Pons (tissue), 1 donor: ENCODE measurements at places on chromosomes 11 and 22.

- no peak for DNase-seq
Observed at GRCh38 chr22:32957200-32957803, 100.9 kb downstream of the SYN3 start.

DNA sequence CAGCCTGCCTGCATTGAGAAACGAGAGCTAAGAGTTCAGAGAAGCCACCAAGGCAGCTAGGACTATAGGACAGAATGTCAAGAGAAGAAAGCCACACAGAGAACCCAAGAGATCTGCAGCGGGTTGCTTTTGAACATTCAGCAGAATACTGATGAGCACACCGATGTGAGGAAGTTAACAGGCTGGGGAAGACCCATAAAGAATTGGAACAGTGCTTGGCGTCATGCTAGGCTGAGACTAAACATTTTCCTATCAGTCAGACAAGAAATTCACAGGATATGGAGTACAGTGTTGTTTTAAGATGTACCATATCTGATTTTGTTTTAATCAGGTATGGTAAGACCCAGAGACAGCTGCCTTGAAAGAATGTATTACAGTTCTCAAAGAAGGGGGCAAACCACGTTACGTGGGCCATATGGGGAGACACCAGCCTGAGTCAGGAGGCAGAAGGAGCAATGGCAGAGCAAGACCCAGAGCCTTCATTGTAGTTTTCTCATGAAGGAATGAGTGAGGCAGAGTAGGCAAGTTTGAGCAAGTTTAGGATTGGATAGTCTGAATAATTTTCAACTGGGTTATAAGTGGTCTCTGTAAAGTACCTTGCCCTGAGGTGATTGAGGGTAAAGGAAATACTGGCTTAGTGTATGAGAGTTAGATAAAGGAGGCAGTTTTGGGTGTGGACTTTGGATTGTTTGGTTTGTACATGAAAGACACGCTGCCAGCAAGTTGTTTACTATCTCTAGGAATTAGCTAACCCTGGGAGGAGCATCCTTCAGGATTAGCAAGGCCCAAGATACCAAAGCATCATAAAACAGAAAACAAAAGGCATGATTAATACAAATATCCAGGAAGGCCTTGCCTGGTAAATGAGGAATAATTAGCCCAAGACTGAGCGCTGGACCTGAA is 14.3 kb downstream of the LRRC75B start:
- DNase-seq = no peak

- no peak for DNase-seq
Observed at GRCh38 chr11:3637201-3637600, 4.6 kb downstream of the ART5 start.

GRCh38 chr11:79720115-79720514 is 279.3 kb upstream of the TENM4 start:
- no peak for DNase-seq

- no peak for DNase-seq
Observed at GRCh38 chr11:46914910-46915309, 3.4 kb downstream of the LRP4 start.

GRCh38 chr22:26122920-26123468 is 46.3 kb upstream of the SEZ6L start:
- DNase-seq = no peak

DNA sequence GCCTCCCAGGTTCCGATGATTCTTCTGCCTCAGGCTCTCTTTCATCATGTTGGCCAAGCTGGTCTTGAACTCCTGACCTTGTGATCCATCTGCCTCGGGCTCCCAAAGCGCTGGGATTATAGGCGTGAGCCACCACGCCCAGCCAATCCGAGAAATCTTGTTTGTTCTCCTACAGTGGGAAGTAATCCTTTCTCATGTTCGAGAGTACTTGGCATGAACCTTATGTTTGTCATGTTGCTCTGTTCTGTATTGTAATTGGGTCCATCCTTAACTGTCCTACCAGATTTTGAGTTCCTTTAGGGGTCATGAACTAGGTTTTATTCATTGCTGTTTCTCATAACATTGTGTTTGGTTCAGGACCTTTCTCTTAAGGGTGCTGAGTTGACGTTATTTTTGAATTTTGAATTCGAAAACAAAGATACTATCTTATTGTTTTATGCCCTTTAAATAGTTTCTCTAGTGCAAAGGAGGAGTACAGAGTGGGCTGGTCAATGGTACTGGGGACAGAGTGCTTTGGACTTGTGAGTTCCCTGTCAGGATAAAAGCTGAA is 113.4 kb upstream of the RRM1 start:
- DNase-seq = no peak

- no peak for DNase-seq
Observed at GRCh38 chr11:69213316-69213715, 57.6 kb downstream of the SMIM38 start.

DNA sequence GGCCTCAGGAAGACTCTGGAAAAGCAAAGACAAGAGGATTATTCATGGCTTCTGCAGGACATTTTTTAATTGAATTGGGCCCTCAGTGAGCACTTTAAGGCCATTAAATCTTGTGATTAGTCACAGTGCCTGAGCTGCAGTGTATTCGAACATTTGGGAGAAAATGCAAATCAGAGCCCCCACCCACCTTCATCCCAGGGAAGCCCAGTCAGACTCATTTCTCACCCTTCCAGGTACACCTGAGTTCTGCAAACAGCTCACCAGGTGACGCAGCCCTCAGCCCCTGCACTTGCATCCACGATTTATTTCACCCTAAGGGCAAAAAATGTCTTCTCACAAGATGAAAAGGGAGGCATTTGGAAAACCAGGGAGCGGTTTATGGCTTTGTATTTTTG is 128.7 kb downstream of the MPPED1 start:
- DNase-seq = no peak

- no peak for DNase-seq
Observed at GRCh38 chr22:35349368-35349703, 31.6 kb upstream of the HMOX1 start.

GRCh38 chr11:101334581-101334980 is 205.0 kb upstream of the PGR start:
- no peak for DNase-seq

GRCh38 chr11:16034074-16034473 is 322.3 kb downstream of the SOX6 start:
- no peak for DNase-seq

GRCh38 chr22:48840112-48840949 is 987.3 kb downstream of the BRD1 start:
- DNase-seq = no peak

GRCh38 chr22:37462983-37463382 is 23.2 kb downstream of the MFNG start:
- DNase-seq = no peak

GRCh38 chr22:38273135-38273826 is 471 bp upstream of the TMEM184B start:
- peak; percentile 93 for DNase-seq

DNA sequence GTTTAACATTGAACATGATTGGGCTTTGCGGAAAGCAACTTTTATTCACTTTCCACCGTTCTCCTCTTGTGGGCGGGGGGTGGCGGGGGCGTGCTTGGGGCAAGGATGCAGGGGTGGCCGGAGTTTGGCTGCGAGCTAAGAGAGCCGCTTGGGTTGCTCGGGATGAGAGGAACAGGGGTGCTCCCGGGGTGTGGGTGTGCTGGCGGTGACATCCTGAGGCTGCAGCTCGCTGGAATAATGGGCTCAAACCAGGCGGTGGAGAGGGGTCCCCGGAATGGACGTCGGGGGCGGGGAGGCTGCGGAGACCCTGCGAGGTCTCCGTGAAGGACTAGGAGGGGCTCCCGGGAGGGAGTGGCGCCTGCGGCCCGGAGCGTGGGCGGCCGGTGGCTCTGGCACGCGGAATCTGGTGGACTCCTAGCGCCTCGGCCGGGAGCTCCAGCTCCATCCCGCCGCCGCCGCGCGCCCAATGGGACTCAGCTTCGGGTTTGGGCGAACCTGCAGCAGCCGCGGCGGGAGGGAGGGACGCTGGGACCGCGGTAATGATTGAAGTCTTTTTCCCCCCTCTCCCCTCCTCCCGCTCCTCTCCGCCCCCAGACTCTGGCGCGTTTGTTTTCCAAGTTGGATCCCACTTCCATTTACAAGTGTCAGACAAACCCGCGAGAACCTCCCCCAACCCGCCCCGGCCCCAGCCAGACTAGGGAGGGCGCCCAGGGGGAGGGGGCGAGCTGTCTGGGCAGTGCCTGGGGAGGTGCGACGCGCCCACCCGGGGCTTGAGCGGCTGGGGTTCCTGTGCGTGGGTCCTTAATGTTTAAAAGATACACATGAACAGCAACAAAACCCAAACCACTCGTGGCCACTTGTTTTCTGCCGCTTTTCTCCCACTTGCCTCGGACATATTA is 2.0 kb downstream of the FAT3 start:
- no peak for DNase-seq

DNA sequence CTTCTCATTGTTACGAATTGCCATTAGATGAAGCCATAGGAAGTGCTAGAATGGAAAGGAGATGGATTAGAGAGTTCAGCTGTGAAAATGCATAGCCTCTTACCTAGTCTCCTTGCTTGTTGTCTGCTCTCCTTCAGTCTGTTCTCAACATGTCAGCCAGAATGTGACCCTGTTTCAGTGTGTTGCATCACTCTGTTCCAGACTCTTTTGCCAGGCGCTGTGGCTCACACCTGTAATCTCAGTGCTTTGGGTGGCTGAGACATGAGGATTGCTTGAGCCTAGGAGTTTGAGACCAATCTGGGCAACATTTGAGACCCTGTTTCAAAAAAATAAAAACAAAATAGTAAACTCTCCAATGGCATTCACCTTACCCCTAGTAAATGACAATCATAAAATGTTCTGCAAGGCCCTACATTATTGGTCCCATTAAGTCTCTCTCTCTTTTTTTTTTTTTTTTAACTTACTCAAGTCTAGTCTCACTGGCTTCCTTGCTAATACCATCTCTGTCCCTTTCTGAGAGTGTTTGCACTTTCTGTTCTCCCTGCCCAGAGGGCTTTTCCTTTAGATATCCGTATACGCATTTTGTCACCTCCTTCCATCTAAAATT is 39.4 kb downstream of the CYP2R1 start:
- no peak for DNase-seq

- no peak for DNase-seq
Observed at GRCh38 chr11:130166457-130166784, 6.8 kb downstream of the ST14 start.

GRCh38 chr11:45026835-45027234 is 76.2 kb upstream of the TP53I11 start:
- DNase-seq = no peak

DNA sequence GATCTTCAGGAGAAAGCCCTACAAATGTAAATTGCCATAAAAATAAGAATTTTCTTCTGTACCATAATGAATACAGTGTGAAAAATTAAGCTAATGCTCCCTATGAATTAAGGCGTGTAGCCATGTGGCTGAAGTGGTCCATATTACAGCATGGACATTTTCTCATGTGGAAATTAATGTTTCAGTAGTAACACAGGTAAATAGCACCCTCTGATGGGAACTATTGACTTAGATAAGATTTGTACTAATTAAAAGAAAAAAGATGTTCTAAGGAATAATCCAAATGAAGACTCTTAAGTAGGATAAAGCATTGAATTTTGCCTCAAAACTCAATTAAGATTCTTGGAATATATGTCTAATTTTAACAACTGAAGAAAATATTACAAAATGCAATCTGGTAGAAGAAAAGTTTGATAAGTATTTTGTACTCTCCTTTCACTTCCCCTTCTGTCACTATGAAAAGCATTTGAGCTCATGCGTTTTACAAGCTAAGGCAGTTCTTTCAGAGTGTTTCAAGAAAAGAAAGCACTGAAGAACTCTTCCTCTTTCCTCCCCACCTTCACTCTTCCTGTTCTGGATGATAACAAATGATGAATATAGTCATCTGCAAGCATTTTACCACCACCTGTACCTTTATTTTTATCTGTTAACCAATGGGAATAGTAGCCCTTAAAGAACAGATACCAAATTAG is 9.9 kb upstream of the OR8D2 start:
- DNase-seq = peak; percentile 78

- no peak for DNase-seq
Observed at GRCh38 chr22:49141761-49142160, 685.9 kb downstream of the BRD1 start.
